Natural killer cell treated with Interleukin-12 subunit alpha and Interleukin-12 subunit beta and Interleukin-15 and Interleukin-18, amount 100 ng/mL, for 72 hours (primary cell): ENCODE measurements at places on chromosomes 2 and 18. TPM values are rescaled to one million over a fixed set of nuclear protein-coding genes. Genes with fewer than 3 reads are reported as not detected.

DNA sequence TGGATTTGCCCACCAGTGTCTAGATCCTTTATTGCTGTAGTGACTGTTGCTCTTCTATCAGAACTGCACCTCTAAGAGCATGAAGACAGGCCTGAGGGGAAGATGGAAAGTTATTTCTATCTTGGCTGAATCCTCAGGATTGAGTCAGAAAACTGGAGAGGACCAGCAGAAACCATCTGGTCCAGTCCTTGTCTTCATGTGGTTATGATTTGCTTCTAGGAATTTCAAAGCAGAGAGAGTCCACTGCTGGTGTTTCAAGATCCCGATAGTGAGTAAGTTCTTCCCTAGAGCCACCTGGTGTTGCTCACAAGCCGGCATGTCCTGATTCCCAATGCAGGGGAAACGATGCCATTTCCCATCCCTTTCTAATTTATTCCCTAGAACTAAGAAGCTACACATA is 84.2 kb downstream of the NCKAP5 start:
- no peak overlapping the region for H3K27ac ChIP-seq
- H3K36me3 ChIP-seq, result no peaks in the 10 kb centered on the region
- no peaks in the 10 kb centered on the region for H3K27me3 ChIP-seq
- no peaks in the 10 kb centered on the region for H3K4me1 ChIP-seq
- no peak for DNase-seq

DNA sequence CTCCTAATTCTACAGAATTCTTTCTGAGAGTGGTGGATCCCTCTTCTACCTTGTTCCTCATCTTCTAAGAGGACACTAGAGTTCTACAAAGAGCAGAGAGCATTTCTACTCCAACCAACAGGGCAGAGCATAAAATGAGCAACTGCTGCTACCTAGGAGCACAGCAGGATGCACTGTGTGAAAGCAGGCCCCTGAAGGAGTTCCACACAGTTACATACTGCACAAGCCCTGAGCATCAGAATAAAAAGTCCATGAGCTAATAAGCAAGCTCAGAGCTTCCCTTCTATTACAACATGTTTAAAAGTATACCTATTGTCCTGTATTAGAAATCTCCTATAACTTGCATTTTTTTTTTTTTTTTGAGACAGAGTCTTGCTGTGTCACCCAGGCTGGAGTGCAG is 8.4 kb downstream of the FHL2 start:
- H3K4me3 ChIP-seq, result no peak overlapping the region
- no peaks in the 10 kb centered on the region for H3K36me3 ChIP-seq
- peaks cover 22% of the 10 kb centered on the region for H3K27me3 ChIP-seq
- DNase-seq, result no peak

Gene FAM161A
- total RNA-seq, result 6.6 TPM

Gene NAT8
- total RNA-seq, result not detected

DNA sequence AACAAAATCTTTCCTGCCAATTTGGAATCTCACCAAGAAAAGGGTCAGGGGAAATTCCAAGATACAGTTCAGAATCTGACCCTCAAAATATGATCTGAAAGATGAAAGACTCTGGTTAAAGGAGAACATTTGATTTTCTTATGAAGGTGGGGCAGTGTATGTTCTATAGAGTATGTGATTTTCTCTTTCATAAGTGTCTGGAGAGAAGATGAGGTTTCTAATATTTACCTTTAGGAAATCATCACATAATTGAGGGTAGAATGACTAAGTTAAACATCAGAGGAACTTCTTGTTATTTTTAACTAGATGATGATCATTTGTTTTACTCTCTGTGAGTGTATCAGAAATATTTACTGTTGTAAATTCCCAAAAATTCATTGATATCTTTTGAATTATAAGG is 27.8 kb upstream of the MBOAT2 start:
- H3K36me3 ChIP-seq, result no peaks in the 10 kb centered on the region
- H3K4me3 ChIP-seq, result no peak overlapping the region
- H3K27ac ChIP-seq, result no peak overlapping the region
- no peak for DNase-seq
- peaks cover 3% of the 10 kb centered on the region for H3K4me1 ChIP-seq

Gene SLC9A2
- not detected for total RNA-seq

Gene MAP2
- not detected for total RNA-seq

GRCh38 chr2:207121784-207122183 is 44.0 kb downstream of the KLF7 start:
- H3K27me3 ChIP-seq, result no peaks in the 10 kb centered on the region
- no peak for DNase-seq
- H3K4me1 ChIP-seq, result peaks cover 26% of the 10 kb centered on the region
- H3K36me3 ChIP-seq, result no peaks in the 10 kb centered on the region

GRCh38 chr18:808502-808901 is 3.5 kb downstream of the YES1 start:
- peak overlapping the region; percentile 97 for H3K27ac ChIP-seq
- no peak for DNase-seq
- H3K27me3 ChIP-seq, result no peaks in the 10 kb centered on the region
- peaks cover 60% of the 10 kb centered on the region for H3K4me1 ChIP-seq
- peak overlapping the region; percentile 70 for H3K4me3 ChIP-seq
- H3K36me3 ChIP-seq, result peaks cover 9% of the 10 kb centered on the region

- no peaks in the 10 kb centered on the region for H3K4me1 ChIP-seq
- no peaks in the 10 kb centered on the region for H3K27me3 ChIP-seq
- no peak overlapping the region for H3K4me3 ChIP-seq
- H3K36me3 ChIP-seq, result no peaks in the 10 kb centered on the region
Measured at GRCh38 chr18:40360558-40360957, 1594.5 kb upstream of the PIK3C3 start.

Gene C2orf72
- 0.36 TPM for total RNA-seq

Gene CYS1
- total RNA-seq, result not detected

GRCh38 chr2:33377048-33377447 is 99.4 kb upstream of the RASGRP3 start:
- no peaks in the 10 kb centered on the region for H3K36me3 ChIP-seq
- peaks cover under 1% of the 10 kb centered on the region for H3K27me3 ChIP-seq
- no peaks in the 10 kb centered on the region for H3K4me1 ChIP-seq
- no peak for DNase-seq
- no peak overlapping the region for H3K27ac ChIP-seq

DNA sequence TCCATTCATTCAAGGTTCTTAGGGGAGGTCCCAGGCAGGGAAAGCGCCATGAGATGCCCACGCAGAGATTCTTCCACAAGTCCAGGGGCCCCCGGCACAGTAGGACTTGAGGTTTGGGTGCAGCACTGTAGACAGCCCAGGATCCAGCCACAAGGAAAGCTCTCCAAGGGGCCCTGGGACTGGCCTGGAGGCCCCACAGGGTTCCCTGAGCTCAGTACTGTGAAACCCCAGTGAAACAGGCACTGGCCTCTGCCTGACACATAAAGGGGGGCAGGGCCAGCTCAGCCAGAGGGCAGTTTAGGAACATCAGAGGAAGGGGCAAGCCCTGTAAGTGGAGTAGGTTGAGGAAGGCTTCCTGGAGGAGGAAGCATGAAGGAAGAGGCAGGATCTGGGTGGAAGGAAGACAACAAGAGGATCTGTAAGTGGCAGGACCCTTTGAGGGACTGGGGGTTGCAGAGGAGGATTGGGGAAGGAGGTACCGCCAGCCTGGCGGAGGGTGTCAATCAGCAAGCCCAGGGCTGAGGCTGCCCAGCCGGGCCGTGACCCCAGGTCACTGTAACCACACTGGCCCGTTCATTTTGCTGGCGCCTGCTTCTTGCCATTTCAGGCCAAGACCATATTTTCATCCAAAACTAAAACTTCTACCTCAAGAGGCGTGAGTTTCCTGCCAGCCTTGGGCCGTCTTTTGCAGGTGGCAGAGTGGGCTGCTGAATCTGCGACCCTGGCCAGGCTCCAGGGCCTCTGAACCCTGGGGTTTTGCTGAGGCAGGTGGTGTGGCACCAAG is 175.2 kb downstream of the SMAD7 start:
- no peaks in the 10 kb centered on the region for H3K4me1 ChIP-seq
- no peak overlapping the region for H3K4me3 ChIP-seq
- H3K27me3 ChIP-seq, result no peaks in the 10 kb centered on the region
- H3K36me3 ChIP-seq, result no peaks in the 10 kb centered on the region
- DNase-seq, result no peak
- peak overlapping the region; percentile 32 for H3K27ac ChIP-seq

Gene REG3A
- total RNA-seq, result not detected

DNA sequence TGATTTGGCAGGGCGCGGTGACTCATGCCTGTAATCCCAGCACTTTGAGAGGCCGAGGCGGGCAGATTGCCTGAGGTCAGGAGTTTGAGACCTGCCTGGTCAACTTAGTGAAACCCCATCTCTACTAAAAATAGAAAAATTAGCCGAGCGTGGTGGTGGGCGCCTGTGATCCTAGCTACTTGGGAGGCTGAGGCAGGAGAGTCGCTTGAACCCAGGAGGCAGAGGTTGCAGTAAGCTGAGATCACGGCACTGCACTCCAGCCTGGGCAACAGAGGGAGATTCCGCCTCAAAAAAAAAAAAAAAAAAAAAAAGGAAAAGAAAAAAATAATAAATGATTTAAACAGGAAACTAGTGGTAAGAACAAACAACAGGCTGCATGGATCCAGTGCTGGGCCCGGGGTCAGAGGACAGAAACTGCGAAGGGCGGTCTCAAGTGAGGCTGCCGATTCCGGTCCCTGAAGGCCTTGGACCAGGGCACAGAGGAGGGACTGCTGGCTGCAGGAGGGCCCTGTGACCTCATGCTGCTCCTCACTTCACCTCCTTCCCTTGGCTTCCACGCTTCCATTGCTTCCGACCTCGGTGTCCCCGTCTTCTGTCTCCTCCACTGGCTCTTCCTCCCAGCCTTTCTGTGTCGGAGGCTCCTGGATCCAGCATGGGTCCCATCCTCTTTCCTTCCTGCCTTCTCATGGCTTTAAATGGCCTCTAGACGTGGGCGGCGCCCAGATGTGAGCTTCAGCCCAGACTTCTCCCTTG is 2.1 kb upstream of the GRHL1 start:
- H3K4me1 ChIP-seq, result peaks cover 16% of the 10 kb centered on the region
- peak overlapping the region; percentile 3 for H3K27ac ChIP-seq
- no peaks in the 10 kb centered on the region for H3K36me3 ChIP-seq
- peaks cover 64% of the 10 kb centered on the region for H3K27me3 ChIP-seq

DNA sequence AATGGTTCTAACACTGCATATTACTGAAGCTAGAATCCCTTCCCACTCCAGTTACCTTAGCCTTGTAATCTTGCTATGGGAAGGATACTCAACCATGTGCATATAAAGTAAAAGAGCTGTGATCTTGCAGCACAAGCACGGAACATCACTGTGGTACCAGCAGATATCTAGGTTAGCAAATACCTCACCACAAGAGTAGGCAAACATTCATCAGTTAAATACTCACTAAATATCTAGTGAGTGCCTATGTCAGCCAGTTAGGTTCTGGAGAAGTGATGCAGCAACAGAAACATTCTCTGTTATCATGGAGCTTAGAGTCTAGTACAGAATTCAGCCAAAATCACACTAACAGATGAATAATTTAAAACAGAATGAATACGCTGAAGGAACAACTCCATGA is 349.6 kb upstream of the UBE2E3 start:
- no peak for DNase-seq
- H3K27ac ChIP-seq, result no peak overlapping the region
- H3K4me3 ChIP-seq, result no peak overlapping the region
- peaks cover 2% of the 10 kb centered on the region for H3K27me3 ChIP-seq

- peaks cover 66% of the 10 kb centered on the region for H3K4me1 ChIP-seq
- DNase-seq, result peak; percentile 93
- no peaks in the 10 kb centered on the region for H3K36me3 ChIP-seq
- H3K27me3 ChIP-seq, result no peaks in the 10 kb centered on the region
Measured at GRCh38 chr2:105873721-105874120, 129.0 kb downstream of the NCK2 start.

Gene SAG
- total RNA-seq, result 0.05 TPM

Gene PAIP2B
- 1.2 TPM for total RNA-seq

Gene RPRM
- total RNA-seq, result not detected

Gene CTLA4
- 13.7 TPM for total RNA-seq

Gene KLHL41
- total RNA-seq, result not detected

Gene STON1
- total RNA-seq, result 2.0 TPM

Gene CHRNG
- not detected for total RNA-seq

- H3K27me3 ChIP-seq, result peaks cover 12% of the 10 kb centered on the region
- no peak overlapping the region for H3K4me3 ChIP-seq
- H3K27ac ChIP-seq, result no peak overlapping the region
- no peaks in the 10 kb centered on the region for H3K4me1 ChIP-seq
Measured at GRCh38 chr2:157261199-157261782, 3.8 kb downstream of the GALNT5 start.

Gene HOXD1
- not detected for total RNA-seq

- no peak for DNase-seq
- H3K36me3 ChIP-seq, result peaks cover 5% of the 10 kb centered on the region
- H3K4me1 ChIP-seq, result no peaks in the 10 kb centered on the region
- H3K4me3 ChIP-seq, result no peak overlapping the region
- H3K27ac ChIP-seq, result no peak overlapping the region
Measured at GRCh38 chr18:38481576-38481975, 916.0 kb upstream of the CELF4 start.

Gene BBS5
- 5.7 TPM for total RNA-seq
